Immature natural killer cell (primary cell): ENCODE measurements at places on chromosomes 16 and 17. TPM values are rescaled to one million over a fixed set of nuclear protein-coding genes. Genes with fewer than 3 reads are reported as not detected.

- peaks cover 6% of the 10 kb centered on the region for H3K4me1 ChIP-seq
- peaks cover 5% of the 10 kb centered on the region for H3K27me3 ChIP-seq
- no peak for DNase-seq
- no peak overlapping the region for H3K27ac ChIP-seq
- H3K4me3 ChIP-seq: no peak overlapping the region
- no peaks in the 10 kb centered on the region for H3K36me3 ChIP-seq
These were observed 31.4 kb downstream of the MYO15A start for GRCh38 chr17:18139949-18140348.

DNA sequence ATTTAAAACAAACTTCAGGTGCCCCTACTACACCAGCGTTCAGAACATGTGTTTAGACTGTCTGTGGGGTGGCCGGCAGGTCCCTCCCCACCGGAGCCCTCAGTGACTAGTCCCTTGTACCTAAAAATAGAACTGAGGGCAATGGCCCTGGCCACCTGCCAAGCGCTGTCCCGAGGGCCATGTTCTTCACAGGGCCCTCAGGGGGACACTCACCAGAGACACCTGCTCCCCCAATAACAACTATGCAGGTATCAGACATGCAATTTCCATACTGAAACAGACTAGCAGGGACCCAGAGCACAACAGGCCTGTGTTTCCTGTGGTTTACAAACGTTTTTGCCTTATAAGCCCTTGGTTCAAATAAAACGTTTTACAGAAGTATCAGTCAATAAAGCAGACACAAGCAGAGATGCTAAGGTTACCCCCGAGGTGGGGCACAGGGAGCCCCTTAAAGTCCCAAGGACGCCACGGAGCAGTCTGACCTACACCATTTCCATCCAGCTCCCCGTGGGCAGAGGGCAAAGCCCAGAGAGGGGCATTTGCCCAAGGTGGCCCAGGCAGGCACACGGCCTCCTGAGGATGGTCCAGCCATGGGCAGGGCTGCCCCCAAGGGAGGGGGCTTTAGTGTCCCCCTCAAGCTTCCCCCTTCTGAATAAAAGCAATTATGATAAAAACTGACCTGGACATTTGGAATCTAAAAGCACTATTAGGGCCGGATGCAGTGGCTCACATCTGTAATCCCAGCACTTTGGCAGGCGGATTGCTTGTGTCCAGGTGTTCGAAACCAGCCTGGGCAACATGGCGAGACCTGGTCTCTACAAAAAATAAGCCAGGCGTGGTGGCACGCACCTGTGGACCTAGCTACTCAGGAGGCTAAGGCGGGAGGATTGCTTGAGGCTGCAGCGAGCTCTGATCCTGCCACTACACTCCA lies 896 bp upstream of the MYLK3 start:
- H3K27ac ChIP-seq: no peak overlapping the region
- H3K4me3 ChIP-seq: no peak overlapping the region
- H3K36me3 ChIP-seq: no peaks in the 10 kb centered on the region
- no peak for DNase-seq
- peaks cover 3% of the 10 kb centered on the region for H3K27me3 ChIP-seq

DNA sequence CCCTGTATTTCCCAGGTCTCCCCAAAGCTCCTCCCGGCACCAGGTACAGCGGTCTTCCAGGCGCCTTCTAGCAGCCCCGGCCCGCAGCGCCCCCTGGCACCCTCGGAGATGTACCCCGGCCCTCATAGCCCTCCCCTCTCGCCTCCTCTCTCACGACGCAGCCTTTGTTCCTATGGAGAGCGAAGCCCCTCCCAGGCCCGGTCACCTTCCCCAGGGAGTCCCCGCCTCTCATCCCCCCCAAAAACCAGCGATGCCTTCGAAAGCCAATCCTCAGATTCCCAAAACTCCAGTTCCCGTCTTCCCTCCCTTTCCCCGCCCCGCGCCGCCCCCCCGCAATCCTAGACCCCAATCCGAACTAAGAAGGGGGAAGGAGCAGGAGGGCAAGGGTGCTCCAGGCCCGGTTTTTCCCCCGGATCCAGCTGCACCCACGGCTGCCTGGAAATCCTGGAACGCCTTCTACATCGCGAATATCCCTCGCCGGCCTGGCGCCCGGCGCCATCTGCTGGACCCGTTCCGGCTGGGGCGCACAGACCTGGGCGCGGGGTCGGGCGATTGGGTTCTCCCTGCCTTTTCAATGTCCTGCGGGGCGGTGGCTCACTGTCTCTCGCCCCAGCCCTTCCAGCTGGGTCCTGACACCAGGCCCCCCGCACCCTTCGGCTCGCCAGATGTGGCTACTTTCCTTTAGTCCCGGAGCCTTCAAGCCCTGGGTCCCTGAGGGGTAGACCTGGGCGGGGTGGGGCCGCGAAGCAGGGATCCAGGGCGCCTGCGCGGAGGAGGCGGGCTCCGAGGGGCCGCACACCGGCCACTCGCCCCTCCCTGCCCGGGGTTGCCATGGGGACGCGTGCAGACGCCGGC lies at the start of gene DNAH2:
DNAH2 (plus strand) TSS at position 844 of the 855 bp plus-strand sequence. CDS start 1,991 bp downstream, outside the sequence.
- H3K4me1 ChIP-seq: peaks cover 7% of the 10 kb centered on the region
- H3K27me3 ChIP-seq: peaks cover 30% of the 10 kb centered on the region
- peak within 1 kb of the TSS; percentile 60 for H3K4me3 ChIP-seq
- H3K36me3 ChIP-seq: no peaks in the 10 kb centered on the region
- H3K27ac ChIP-seq: no peak within 1 kb of the TSS
- DNase-seq: peak; percentile 17

DNA sequence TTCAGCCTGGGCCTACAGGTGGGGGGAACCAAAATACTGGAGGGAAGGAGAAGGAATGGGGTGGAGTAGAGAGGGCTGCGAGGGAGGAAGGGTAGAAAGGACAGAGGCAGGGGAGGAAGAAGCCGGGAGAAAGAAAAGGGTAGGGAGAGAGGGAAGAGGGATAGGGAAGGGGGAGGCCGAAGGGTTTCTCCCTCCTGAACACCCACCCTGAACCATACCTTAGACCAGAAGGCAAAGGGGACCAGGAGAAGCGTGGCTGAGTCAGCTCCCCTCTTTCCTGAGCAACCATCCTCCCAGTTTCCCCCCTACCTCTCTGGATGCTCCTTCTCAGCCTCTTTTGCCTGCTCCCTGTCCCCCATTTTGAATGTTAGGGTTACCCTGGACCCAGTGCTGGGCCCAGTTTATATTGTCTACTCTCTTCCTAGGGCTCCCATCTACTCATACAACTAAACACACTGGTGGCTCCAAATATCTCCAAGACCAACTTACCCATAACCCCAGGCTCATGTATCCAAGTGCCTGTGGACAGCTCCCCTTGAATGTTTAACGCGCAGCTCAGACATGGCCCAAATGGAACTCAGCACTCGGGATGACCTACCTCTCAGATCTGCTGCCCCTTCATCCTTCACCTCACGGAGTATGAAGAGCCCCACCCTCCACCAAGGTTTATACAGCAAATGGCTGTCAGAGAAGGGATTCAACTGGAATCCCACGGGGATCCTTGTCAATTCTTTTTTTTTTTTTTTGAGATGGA lies 7.8 kb downstream of the TSPOAP1 start:
- H3K36me3 ChIP-seq: peaks cover 26% of the 10 kb centered on the region
- DNase-seq: no peak
- peak overlapping the region; percentile 85 for H3K27ac ChIP-seq

GRCh38 chr17:44733753-44734152 lies 25.0 kb upstream of the ADAM11 start:
- DNase-seq: no peak
- no peak overlapping the region for H3K4me3 ChIP-seq
- no peak overlapping the region for H3K27ac ChIP-seq
- no peaks in the 10 kb centered on the region for H3K4me1 ChIP-seq
- no peaks in the 10 kb centered on the region for H3K36me3 ChIP-seq

GRCh38 chr17:2511138-2511461 lies 588 bp downstream of the METTL16 start:
- no peak overlapping the region for H3K4me3 ChIP-seq
- H3K36me3 ChIP-seq: peaks cover 5% of the 10 kb centered on the region
- peaks cover 15% of the 10 kb centered on the region for H3K4me1 ChIP-seq
- no peak overlapping the region for H3K27ac ChIP-seq
- peaks cover 2% of the 10 kb centered on the region for H3K27me3 ChIP-seq

DNA sequence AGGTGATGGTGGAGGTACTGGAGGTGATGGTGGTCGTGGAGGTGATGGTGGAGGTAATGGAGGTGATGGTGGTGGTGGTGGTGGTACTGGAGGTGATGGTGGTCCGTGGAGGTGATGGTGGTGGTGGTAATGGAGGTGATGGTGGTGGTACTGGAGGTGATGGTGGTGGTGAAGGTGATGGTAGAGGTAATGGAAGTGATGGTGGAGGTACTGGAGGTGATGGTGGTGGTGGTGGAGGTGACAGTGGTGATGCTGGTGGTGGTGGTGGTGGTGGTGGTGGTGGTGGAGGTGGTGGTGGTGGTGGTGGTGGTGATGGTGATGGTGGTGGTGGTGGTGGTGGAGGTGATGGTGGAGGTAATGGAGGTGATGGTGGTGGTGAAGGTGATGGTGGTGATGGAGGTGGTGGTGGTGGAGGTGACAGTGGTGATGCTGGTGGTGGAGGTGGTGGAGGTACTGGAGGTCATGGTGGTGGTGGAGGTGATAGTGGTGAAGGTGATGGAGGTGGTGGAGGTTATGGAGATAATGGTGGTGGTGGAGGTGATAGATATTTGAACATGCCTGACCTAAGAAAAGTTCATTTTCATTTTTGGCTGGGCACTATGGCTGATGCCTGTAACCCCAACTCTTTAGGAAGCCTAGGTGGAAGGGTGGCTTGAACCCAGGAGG lies 55.0 kb downstream of the RNF213 start:
- H3K4me1 ChIP-seq: peaks cover 18% of the 10 kb centered on the region
- H3K27me3 ChIP-seq: peaks cover 36% of the 10 kb centered on the region
- peaks cover 59% of the 10 kb centered on the region for H3K36me3 ChIP-seq
- no peak overlapping the region for H3K4me3 ChIP-seq

- H3K27me3 ChIP-seq: no peaks in the 10 kb centered on the region
- H3K4me3 ChIP-seq: no peak overlapping the region
These were observed 13.0 kb upstream of the GGA2 start for GRCh38 chr16:23523321-23523720.

DNA sequence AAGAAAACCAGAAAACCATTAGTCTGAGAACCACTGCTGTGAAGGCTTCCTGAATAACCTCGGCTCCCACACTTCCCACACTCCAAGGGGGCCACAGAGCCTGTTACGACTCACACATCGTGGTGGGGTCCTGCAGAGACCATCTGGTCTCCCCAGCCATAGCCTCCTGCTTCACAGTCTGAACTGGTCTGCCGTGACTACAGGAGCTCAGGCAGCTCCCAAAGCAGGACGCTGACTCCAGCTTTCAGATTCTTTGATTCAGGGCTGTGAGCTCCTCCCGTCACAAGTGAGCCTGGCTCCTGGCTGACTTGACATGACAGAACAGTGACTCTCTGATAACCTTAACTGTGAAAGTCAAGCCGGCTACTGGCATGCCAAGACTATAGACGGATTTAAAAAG lies 37.8 kb downstream of the CYB5D2 start:
- H3K27ac ChIP-seq: no peak overlapping the region
- peaks cover 5% of the 10 kb centered on the region for H3K27me3 ChIP-seq

DNA sequence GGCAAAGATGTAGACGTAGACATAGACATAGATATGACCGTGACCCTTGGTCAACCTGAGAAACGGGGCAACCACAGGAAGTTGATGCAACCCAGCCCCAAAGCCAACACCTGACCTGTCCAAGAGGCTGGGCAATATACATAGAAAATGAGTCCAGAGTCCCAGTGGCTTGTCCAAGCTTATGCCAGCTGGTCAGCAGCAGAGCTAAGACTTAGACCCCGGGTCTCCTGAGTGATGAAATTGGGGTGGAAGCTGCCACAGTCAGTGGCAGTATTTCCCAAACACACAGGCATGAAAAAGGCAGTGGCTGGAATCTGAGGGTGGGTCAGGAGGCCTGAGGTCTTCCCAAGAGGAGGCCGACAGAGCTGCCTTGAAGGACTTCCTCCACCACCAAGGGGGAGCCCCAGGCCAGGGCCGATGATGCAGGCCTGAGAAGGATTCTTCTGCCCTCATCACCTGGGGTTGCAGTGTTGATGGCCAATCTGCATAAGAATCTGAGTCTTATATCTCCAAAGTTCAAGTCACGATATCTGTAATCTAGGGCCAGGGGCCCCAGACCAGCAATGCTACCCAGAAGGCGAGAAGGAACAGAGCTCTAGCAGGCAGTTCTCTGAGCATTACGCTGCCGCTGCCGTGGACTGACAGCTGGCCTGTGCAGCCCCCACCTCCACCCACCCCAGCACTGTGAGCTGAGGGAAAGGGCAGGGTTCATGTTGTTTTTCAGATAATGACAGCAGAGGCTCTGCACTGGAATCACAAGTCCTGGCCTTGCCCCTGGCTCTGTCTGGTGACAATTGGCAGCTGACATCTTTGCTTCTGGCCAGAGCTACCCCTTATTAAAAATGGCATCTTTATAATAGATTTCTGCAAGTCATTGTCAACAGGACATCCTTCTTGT lies 72.7 kb downstream of the GNAO1 start:
- peak overlapping the region; percentile 74 for H3K4me3 ChIP-seq
- peak overlapping the region; percentile 95 for H3K27ac ChIP-seq
- no peaks in the 10 kb centered on the region for H3K27me3 ChIP-seq
- peaks cover 45% of the 10 kb centered on the region for H3K4me1 ChIP-seq
- no peaks in the 10 kb centered on the region for H3K36me3 ChIP-seq

DNA sequence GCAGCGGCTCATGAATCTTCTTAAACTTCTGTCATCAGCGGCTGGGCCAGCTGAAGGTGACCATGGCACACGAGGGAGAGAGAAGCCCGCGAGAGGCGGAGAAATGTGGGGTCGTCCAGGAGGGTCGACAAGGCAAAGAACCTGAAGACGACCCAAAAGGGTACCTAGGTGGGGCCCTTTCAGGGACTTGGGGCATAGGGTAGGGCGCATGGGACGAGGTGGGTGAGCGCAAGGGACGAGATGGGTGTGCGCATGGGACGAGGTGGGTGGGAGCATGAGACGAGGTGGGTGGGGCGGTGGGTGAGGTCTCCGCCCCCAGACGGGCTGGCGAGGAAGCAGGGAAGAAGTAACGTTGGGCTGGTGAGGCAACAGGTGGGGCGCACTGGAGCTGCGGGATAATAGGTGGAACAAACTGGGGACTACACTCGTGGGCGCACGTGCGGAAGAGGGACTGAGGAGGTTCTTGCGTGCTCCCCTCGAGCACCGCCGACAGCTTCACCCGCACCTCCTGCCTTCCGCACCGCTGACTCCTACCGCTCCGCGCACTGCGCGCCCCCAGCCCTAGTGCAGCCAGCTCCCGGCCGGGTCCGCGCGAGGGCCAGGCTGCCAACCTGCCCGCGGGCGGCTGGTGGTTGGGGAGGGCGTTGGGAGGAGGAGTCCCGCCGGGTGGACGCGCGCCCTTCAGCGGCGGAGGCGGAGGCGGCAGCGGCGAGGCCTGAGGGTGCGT lies 23.2 kb upstream of the CRYM start:
- no peak overlapping the region for H3K27ac ChIP-seq
- no peak for DNase-seq
- H3K36me3 ChIP-seq: no peaks in the 10 kb centered on the region
- peaks cover 20% of the 10 kb centered on the region for H3K4me1 ChIP-seq
- peaks cover 3% of the 10 kb centered on the region for H3K27me3 ChIP-seq

The CBFA2T3 gene
- 0.76 TPM for polyA plus RNA-seq

The DNAAF1 gene
- not detected for polyA plus RNA-seq
